ENCODE measurements at places on chromosomes 16 and 17.

GRCh38 chr16:85663891-85664321 is 24.8 kb downstream of the GINS2 start:
- DNase-seq = no peak

DNA sequence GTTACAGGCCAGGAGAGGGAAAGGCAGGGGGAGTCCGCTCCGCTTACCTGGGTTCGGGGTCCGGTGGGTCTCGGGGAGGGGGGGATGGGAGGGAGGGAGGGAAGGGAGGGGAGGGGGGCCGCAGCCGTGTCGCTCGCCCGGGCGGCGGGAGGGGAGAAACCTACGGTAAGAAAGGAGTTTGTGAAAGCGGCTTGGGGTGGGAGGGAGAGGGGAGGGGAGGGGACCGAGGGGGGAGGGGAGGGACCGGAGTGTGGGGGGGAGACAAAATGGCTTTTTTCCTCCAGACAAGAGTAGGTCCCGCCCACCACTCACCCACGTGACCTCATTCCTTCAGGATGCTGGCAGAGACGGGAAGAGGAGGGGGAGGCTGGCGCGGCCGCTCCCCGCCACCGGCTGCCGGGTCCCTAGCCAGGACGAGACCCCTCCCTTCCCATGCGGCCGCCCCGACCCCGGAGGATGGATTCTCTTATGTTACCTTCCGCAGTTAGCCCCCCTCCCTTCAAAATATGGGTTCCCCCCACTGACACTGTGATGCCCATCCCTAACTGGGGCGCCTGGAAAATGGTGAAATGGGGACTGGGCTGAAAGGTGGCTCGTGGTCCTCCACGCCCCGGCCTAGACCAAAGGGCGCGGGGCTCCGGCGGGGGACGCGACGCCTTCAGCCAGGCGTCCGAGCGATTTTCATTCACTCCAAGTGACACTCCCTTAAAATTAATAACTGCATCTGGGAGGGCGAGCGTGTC is at the start of gene PCGF2:
TSS of gene PCGF2 (minus strand) at position 188 of the 743 bp plus-strand sequence. CDS start 7,934 bp downstream, outside the sequence.
- no peak for DNase-seq

DNA sequence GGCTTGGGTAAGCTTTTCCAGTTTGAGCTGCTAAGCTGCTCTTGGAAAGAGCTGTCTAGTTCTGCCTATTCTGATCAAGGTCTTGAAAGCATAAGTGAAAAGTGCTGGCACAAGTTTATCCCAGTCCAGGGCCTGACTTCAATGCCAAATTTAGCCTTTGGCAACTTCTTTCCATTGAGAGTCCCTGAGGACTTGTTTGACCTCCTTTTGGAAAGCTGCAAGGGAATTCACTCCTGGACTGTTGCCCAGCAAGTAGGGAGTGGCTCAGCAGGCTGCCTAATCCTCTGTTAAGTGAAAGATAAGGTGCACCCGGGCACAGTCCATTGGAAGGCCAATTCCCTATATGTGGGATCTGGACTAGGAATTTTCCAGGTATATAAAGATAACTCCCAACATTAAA is 16.0 kb upstream of the TANC2 start:
- no peak for DNase-seq

- no peak for DNase-seq
Measured at GRCh38 chr17:50181591-50182560, 16.1 kb downstream of the SGCA start.

GRCh38 chr17:82412535-82413520 is 5.3 kb upstream of the HEXD start:
- no peak for DNase-seq

DNA sequence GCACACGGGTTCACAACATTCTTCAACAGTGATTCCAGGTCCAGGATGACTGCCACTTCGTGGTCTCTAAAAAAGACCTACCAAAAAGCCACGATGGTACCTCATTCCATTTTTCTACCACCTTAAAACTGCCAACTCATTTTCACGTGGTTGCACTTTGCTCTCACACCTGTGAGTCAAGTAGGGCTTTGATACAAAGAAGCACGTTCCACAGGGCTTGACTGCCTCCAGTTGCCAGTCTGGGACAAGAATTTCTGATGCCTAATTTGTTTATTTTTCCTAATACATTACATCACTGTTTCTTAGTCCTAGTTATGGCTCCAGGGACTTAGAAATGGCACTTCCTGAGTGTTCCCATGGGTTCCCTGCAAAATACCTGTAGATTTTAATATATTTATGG is 911.6 kb upstream of the EEF2KMT start:
- no peak for DNase-seq
